T-cell (primary cell): ENCODE measurements at places on chromosomes 2 and 18.

DNA sequence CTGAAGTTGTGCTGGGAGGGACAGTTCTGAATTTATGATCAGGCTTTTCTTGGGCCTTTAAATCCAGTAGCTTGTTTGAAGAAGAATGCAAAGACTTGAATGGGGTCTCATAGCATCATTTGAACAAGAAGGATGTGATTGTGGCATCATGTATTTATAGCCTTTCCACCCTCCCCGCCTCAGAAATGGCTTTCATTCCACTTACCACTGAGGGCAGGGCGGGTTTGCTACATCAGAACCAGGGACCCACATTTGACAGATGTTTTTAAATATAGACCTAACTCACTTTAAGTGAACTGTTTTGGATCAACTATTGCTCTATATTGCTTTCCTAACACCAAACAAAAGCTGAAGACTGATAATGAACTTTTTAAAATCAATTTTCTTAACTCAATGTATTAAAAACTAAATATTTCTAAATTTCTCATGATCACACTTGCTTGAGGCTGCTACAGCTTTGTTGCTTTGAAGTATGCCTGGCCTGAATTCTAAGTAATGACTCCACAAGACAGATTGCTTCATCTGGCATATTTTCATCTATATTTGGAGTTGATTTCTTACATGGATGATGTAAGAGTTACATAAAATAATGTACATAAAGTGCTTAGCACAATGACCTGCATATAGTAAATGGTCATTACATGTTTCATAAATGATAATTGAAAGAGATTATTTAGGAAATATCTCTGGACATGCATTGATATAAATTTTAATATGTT is 1552.9 kb upstream of the SLC39A10 start:
- no peak for DNase-seq

DNA sequence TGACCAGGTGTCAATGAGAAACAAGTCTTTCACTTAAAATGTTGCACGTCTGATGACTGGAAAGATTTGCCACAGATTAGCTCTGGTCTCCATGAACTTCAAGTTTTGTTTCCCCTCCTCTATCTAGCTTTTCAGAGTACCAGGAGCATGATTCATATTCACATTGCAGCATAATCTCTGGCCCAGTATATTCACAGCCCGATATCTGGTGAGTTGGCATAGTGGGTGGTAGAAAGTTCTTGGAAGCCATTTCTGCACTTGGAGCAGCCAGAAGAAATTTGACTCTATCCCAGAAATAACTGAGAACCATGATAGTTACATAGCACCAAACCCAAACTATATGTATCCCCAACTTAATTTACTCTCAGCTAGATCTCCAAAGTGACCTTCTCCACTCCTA is 503.9 kb downstream of the PID1 start:
- no peak for DNase-seq

GRCh38 chr18:69725855-69726508 is 221.7 kb downstream of the CD226 start:
- DNase-seq: no peak

GRCh38 chr2:238285653-238286082 is 2.7 kb downstream of the PER2 start:
- no peak for DNase-seq

DNA sequence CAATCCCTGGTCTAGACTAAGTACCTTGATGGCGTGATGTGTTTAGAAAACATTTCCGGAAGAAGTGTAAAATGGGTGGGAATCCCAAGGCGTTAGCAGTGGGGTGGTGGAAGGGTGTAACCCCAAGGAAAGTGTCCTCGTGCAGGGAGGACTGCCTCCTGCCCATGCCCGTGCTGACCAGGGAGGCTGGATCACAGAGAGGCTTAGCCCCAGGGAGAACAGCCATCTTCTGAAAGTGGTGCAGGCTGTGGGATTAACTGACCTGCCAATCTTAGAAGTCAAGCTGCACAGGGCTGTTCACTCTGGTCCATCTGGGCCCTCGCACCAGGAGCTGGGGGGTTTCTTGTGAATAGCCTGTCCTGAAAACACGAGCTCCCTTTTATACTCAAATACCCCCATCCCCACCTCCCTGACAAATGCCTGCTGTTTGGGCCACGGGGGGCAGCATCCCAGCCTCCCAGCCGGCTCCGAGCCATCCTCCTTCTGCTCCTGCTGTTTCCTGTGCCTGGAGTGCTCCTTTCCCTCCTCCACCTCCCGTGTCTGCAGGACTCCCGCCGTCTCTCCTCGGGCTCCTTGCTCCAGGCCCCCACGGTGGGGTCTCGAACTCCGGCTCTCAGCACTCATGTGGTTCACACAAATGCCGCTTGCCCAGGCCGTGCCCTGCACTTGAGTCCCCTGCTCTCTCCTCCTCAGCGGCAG is 52.1 kb upstream of the PXDN start:
- no peak for DNase-seq

DNA sequence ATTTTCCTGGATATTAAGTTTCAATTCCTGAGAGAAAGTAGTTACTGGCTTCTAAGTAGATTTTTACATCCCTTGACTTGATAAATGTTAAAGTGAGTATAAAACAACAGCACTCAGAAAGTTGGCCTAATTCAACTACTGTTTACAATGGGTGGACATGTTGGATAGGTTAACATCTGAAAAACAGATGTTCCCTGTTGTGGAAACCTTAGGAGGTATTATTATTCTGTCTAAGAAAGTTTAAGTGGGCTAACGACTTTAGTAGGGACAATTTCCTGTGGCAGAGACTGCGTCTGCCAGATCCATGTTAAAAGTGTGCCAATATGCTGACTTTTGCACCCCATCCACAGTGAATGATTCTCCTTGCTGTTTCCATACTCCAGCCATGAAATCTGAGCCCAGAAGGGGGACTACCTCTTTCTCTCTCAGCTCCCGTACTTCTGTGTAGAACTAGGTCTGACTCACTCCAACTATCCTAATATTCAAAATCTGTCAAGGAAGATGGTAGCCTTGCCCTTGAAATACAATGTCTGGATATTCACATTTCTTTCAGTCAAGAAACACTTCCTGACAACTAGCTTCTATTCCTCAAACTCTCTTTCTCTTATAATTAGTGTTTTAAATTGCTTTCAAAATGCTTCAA is 327.5 kb upstream of the HNRNPA3 start:
- no peak for DNase-seq

DNA sequence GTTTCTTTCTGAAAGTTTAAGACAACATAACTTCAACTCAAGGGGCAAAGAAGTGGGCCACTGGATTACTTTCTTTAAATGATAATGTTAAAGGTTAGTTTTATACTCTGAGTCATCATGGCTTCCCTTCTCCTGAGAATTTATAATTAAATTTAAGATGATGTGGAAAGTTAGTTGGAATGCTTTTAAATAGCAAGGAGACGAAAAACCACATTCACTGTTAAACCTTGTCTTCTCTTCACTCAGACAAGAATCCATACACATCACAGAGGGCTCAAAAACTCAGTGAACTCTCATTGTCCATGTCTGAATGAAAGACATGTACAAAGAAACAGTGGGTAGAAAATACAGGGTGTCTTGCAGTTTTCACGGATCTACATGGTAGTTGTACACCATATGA is 65.6 kb downstream of the COL5A2 start:
- no peak for DNase-seq

DNA sequence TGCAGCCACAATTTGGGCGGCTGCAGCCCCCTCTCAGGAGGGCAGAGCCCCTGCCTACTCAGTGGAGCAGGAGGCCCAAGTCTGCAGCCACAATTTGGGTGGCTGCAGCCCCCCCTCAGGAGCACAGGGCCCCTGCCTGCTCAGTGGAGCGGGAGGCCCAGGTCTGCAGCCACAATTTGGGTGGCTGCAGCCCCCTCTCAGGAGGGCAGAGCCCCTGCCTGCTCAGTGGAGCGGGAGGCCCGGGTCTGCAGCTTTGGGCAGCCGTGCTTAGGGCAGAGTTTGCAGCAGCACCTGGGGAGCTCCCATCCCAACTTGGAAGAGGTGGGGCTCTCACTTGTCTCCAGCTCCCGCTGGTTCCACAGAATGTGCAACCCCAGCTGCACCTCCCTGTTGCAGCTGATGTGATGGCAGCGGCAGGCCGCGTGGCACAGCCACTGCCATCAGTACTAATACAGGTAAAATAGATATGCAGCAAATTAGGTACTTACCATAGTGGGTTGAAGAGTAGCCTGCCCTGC is 99.4 kb downstream of the TWIST2 start:
- no peak for DNase-seq

DNA sequence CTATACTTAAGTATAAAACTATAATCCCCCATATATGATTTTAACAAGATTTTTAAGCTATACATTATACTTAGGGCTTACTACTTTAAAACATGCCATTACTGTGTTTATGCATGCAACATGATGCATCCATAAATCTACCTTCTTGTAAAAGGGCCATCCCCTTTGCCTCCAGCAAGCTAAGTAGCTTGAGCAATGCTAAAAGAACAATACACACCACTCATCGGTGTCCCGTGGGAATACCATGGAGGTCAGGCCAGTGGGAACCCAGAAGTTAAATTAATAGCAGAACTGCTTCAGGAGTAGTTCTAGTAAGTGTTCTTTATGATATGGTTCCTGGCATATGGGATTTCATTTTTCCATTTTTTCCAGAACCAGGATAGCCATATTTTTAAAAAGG is 37.8 kb downstream of the SH3RF3 start:
- DNase-seq: no peak

GRCh38 chr2:73203055-73203681 is 794 bp downstream of the NOTO start:
- no peak for DNase-seq

GRCh38 chr18:48858676-48859075 is 92.1 kb downstream of the SMAD7 start:
- no peak for DNase-seq

GRCh38 chr2:85377083-85377482 is 22.5 kb downstream of the ELMOD3 start:
- no peak for DNase-seq

- no peak for DNase-seq
Observed at GRCh38 chr18:460791-461190, 39.7 kb downstream of the COLEC12 start.

- DNase-seq: no peak
Observed at GRCh38 chr18:30992231-30992630, 50.3 kb downstream of the DSC3 start.
